ENCODE measurements at places on chromosomes 2 and 18.

GRCh38 chr2:112791019-112791418, 6.7 kb upstream of the IL1A start:
- DNase-seq: no peak

- DNase-seq: no peak
Measured at GRCh38 chr2:104734937-104735586, 118.9 kb upstream of the POU3F3 start.

- DNase-seq: no peak
Measured at GRCh38 chr18:10814336-10814735, 288.5 kb downstream of the NAPG start.

- DNase-seq: peak; percentile 18
Measured at GRCh38 chr2:176018708-176019107, 16.6 kb upstream of the LNPK start.

DNA sequence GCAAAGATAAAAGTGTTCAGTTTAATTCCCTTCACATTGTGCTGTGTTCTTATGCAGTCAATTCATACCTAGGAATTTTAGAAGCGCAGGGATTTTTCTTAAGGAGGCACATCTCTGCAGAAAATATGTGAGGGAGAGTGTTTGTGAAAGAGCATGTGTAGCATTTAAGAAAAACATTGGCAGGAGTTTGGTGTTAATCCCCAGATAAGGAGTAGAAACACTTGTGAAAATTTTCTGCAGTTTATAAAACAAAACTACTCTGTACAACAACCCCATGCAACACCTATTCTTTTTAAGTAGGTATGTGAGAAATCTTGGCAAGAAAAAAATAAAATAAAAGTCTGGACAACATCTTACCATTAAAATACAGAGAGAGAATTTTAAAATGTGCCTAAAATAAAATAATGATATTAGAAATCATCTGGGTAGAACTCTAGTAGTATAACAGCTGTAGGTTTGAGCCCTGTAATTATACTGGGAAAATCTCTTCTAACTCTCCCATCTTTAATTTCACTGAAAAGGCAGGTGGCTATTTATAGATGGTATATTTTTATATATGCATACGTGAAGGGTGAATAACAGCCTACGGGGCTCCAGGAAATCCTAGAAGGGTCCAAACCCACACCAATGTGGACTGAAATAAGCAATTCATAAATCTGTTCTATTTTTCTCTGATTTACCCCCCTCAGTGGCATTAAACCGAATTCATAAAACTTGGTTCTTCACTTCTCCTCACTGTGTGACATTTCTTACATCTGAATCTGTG, 6.6 kb downstream of the FZD7 start:
- DNase-seq: no peak

DNA sequence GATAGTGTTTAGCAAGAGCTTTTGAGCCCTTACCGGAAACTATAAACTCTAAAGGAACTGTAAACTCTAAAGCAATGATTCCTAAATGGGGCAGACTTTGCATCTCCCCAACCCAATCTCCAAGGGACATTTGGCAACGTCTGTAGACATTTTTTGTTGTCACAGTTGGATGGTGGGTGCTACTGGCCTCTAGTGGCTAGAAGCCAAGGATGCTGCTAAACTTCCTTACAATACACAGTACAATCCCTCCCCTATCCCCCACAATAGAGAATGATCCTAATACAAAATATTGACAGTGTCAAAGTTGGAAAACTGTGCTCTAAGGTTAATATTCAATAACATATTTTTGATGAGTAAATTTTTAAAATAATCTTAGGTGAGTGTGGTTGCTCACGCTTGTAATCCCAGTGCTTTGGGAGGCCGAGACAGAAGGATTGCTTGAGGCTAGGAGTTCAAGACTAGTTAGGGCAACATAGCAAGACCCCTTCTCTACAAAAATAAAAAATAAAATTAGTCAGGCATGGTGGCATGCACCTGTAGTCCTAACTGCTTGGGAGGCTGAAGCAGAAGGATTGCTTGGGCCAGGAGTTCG, 66.7 kb downstream of the PTPN4 start:
- no peak for DNase-seq

- no peak for DNase-seq
Measured at GRCh38 chr18:23200756-23201155, 65.5 kb downstream of the CABLES1 start.

- peak; percentile 53 for DNase-seq
Measured at GRCh38 chr2:33791625-33792024, 192.5 kb upstream of the FAM98A start.

GRCh38 chr18:11284811-11285210, 135.4 kb upstream of the PIEZO2 start:
- no peak for DNase-seq

DNA sequence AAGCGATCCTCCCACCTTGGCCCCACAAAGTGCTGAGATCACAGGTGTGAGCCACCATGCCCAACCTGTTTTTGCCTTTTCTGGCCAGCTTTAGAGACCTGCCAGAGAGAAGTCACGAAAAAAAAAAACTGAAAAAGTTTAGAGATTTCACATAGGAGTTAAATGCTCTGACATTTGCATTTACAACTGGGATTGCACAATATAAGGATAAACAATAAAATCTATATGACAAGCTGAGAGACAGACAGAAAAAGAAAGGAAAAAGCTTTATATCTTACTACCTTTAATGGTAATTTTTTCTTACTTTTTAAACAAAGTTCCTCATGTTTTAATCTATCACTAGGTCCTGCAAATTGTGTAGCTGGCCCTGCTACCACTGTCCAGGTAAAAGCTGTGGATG, 466.5 kb downstream of the TXNL1 start:
- no peak for DNase-seq

DNA sequence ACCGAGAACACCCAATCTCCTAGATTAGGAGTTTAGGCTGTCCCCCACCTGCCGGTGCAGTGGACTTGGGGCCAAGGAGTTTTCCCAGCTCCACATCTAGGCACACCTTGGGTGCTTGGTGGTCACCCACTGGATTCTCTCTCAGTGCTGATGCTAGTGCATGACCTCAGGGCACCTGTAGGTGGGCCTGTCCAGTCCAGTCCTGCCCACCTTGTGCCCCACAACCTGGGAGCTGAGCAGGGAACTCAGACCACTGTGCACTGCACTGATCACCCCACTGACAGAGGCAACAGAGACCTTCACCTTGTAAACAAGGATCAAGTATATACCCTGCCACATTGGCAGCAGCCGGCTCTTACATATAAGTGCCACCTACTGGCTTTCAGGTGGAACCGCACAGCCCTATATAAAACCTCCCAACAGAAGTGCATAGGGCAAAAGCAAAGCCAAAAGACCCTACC, 12.7 kb upstream of the CDH19 start:
- DNase-seq: no peak

GRCh38 chr2:29130295-29130694, 15.1 kb downstream of the CLIP4 start:
- peak; percentile 62 for DNase-seq

- DNase-seq: no peak
Measured at GRCh38 chr2:58032016-58032763, 14.4 kb upstream of the VRK2 start.

DNA sequence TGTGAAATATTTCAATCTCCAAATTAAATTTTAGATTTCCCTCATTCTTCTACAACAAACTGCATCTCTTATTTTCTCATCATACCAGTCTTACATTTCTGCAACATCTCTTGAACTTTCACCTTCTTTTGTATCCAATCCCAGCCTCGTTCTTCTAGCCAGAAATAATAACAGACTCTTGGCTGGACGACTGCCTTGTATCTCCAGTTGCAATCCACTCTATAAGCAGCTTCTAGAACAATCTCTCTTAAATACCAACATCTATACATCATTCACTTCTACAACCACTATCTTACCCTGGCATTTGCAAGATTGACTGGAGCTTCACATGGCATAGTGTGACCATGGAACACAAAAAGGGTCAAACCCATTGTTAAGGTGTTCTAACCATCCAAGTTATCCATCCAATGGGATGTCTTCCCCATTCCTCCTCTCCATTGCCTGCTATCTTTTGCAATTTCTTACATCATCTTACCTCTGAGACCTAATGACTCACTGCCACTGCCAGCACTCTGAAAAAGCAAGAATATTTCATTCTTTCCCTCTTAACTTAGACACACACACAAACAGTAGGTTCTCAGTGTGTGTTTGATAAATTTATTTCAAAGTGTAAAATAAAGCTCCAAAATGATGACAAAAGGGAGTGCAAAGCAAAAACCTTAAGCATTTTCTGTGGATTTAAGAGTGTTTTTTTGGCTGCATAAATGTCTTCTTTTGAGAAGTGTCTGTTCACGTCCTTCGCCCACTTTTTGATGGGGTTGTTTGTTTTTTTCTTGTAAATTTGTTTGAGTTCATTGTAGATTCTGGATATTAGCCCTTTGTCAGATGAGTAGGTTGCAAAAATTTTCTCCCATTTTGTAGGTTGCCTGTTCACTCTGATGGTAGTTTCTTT, 145.6 kb downstream of the METTL4 start:
- no peak for DNase-seq

GRCh38 chr2:165067643-165068486, 112.5 kb upstream of the SLC38A11 start:
- no peak for DNase-seq

DNA sequence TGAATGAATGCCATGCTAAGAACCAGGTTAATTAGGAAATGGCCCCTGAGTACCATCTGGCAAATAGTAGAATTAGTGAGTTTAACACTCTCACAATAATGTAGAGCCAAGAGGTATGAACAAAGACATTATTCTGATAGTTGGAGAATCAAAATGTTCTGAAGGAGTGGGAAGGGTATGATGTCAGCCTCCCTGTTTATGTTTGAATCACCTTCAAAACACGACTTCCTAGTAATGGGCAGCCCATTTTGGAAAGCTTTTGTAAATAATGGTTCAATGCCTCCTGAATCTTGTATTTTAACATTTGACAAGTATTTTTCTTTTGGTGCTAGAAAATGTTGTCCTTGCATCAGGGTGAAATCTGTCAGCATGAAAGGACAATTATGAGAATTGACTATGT, 108.3 kb downstream of the DSEL start:
- DNase-seq: no peak

DNA sequence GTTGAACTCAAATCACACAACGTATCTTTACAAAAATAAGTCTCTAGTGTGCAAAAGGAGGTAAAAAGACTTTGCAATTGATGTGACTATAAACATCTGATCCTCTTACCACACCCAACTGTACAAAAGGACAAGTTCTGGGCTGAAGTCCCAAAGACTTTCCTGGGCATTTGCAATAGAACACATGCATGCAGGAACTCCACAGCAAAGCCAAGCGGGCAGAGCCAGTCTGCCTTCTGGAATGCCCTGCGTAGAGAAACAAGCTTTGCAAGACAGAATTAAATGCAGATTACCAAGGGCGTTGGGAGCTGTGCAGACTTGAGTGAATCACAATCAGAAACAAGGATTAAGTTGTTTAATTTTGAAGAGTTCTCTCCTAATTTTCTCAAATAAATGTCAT, 208.4 kb upstream of the ZNF521 start:
- DNase-seq: no peak

DNA sequence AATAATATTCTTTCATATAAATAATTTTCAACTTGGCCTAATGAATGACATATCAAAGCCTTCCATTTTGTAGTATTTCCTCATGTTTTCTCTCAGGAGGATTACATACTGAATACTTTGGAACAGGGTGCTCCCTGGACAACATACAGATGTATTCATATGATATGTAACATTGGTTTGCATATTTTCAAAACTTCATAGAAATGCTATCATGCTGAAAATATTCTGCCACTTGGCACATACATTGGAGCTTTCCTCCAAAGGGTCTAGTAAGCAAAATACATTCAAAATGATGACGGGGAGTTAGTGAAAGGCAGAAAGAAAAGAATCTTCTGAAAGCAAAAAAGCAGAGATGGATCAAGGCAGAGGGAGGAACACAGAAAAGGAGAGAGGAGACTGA, 38.1 kb upstream of the RTN4 start:
- DNase-seq: no peak

GRCh38 chr2:30448866-30449265, 1.8 kb downstream of the LCLAT1 start:
- no peak for DNase-seq

DNA sequence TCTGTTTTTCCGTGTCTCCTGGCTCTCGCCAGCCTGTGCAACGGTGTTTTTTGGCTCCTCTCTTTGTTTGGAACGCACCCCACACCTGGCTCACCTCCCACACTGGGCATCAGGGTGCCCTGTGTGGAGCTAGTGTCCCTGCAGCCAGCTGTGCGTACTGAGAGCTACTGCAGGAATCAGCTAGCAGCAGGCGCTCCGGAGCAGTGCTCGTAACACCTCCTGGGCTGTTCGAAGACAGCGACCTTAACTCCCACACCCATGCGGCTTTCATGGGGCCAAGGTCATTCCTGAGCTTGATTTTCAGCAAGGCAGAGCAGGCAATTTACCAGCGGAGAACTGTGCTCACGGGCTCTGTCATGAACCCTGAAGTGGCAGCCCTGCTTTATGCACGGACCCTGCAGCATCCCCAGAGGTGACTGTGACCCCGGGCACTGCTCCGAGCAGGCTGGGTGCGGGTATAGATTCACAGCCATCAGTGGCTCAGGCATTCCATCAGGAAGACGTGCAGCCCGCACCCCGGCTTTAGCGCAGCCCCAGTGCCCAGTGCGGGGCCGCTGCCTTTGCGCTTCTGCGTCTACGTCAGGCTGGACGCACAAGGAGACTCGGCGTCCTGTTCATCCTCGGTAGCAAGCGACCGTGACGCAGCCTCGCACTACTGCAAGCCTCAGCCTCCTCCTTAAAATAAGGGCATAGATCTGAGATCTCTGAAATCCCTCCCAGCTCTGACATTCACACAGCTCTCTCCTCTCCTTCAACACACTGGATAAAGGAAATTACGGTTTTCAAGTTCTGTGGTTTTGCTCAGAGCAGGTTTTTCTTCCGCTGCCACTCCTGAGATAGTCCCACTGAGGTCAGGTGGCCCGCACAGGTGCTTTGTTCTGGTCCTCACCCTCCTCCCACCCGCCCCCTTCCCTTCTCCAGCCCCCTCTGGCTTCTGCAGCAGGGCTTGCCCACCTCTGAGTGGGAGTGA, 58.2 kb downstream of the ADI1 start:
- no peak for DNase-seq

- no peak for DNase-seq
Measured at GRCh38 chr18:35605686-35606417, 24.3 kb downstream of the GALNT1 start.

DNA sequence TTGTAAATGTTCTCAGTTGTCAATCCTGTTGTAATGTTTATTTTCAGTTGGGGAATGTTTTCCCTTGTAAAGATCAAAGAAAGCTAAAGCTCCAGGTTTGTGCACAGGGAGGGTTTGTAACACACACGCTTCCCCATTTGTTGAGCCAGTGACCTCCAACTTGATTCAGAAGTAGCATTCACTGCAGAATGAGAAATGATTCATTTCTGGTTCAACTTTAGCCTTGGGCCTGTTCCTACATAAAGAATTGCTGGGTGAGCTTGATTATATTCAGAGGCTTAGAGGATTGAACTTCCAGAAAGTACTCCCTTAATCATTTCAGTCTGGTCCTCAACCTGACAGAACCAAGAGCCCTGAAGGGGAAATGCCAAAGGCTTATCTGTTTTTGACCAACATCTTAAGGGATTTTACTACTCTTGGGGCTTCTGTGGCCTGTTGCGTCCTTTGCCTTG, 70.6 kb upstream of the CAVIN2 start:
- no peak for DNase-seq

- no peak for DNase-seq
Measured at GRCh38 chr18:70058916-70059315, 111.2 kb upstream of the CD226 start.

Data from PC-9 (cell line).